T follicular helper cell (primary cell): ENCODE measurements at places on chromosomes 3 and 15.

GRCh38 chr3:181622365-181622764, 89.4 kb upstream of the SOX2 start:
- no peak for DNase-seq

GRCh38 chr15:41424809-41425208, 7.9 kb downstream of the RTF1 start:
- DNase-seq: no peak

DNA sequence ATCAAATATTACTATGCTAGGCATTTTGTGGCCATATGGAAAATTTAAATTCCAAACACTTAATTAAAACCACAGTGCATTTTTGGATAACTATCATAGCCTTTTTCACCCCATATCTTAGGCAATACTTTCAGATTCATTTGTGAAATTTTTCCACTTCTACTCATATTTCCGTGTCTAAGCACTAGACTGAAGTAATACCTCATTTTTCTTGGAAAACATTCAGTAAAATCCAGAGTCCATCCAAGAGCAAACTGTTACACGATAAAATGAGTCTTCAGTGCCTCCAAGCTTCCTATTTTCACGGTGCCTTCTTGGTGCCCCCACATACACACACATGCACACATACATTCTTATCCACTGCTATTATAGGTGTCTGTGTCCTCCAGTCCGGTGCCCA, 845.9 kb downstream of the TBL1XR1 start:
- DNase-seq: no peak

DNA sequence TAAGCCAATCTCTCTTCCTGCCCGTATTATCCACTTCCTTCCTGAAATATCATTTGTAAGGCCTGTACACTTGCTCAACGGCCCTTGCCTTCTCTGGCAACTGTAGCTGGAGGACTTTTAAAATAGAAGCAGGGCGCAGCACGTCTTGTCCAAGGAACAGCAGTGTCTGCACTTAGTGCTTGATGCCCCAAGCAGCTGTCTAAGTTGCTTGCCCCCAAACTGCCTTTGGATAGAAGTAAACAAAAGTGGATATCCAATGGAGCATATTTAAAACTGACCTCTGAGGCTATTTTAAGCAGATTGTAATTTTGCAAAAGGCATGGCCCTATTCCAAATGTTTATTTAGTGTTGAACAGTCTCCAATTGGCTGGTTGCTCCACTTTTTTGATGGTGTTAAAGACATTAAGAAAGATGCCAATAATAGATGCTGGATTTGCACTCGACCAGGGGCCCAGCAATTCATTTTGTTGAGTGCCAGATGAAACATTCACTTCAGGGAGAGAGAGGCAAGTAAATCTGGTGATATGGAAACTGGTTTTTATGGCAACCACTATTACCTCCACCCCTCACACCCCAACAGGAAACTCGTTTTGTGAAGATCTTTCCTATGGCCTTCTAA, 526.8 kb upstream of the TBL1XR1 start:
- no peak for DNase-seq

DNA sequence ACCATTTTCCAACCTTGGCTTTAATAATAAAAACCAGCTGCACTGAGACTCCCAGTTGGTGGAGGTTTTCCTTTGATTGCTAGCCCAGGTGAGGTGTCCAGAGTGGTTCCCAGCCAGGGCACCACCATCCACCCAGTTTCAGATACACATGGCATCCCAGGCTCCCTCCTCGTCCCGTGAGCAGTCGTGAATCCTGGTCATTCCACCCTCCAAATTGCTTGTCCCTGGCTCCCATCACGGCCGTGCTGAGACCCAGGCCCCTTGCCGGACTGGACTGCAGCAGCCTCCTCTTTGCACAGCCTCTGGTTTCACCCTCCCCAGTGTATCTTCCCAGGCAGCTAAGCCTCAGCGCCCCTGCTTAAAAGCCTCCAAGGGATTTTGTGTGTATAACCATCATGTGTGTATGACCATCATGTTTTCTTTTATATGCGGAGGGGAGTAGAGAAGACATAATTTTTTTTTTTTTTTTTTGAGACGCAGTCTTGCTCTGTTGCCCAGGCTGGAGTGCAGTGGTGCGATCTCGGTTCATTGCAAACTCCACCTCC, 106.3 kb downstream of the ETFA start:
- DNase-seq: no peak

GRCh38 chr3:118785415-118785814, 249.2 kb downstream of the IGSF11 start:
- DNase-seq: no peak
